G401 (cell line): ENCODE measurements at places on chromosomes 11 and 22. TPM values are rescaled to one million over a fixed set of nuclear protein-coding genes. Genes with fewer than 3 reads are reported as not detected.

The SDHD gene
- total RNA-seq, result 206 and 219 TPM in 2 replicates

The HBB gene
- total RNA-seq, result not detected in 2 replicates

The CNIH2 gene
- total RNA-seq, result 4.4 and 12.4 TPM in 2 replicates

The KCNK4 gene
- total RNA-seq, result 0.14 TPM in 1 of 2 replicates, not detected in the other

The UBQLNL gene
- not detected in 2 replicates for total RNA-seq
